Skeletal muscle cell (primary cell): ENCODE measurements at places on chromosomes 3 and 15.

DNA sequence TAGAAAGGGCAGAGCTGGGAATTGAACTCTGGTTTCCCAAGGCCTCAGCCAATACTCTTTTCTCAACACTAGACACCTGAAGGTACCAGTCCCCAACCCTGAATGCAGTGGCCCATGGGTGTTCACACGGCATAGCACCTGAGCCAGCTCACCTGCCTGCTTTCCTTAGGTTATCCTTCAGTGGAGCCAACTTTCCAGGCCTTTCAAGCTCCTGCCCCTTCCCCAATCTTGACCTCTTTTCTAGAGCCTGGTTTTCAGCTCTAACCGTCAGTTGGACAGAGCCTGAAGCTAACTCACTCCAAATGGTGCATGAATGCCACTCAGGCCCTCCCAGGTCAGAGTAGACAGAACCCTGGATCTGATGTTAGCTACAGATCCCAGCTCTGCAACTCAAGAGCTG lies 66.1 kb upstream of the ITGA11 start:
- no peak for DNase-seq

GRCh38 chr3:132006605-132007204 lies 28.1 kb downstream of the CPNE4 start:
- DNase-seq = peak; percentile 13

GRCh38 chr3:46950650-46951241 lies 25.8 kb downstream of the CCDC12 start:
- DNase-seq = no peak

DNA sequence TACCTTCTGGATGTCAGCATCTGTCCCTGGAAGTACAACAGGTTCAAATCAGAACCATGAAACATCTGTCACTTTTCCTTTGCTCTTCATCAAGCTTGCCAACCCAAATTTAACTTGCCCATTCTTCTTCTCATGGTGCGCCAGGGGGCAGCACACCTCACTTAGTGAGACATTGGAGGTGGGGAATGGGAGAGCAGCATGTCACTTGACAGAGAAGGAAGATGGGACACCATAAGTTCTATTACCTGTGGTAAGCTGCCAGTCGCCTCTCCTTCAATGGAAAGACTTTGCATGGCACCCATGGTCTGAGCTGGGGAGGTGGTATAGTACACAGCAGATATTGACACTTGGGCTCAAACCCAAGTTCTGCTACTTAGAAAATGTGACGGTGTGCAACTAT lies 2.9 kb downstream of the SCN5A start:
- no peak for DNase-seq

DNA sequence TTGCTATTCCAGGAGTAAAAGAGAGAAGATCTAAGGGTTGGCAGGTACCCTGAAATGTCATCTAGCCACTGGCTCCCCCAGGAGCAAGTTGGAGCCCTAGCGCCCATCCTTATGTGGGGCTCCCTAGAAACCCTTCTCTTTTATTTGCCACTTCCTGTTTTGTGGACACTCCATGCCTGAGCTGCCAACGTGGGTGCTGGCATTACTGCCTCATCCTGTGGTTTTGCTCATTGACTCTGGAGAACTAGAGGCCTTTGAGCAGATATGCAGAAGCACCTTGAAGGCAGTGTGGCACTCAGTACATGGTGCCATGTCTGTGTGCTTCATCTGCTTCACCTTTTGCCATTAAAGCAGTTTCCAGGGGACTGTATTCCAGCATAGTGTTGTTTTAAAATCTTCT lies 8.1 kb downstream of the EDEM1 start:
- DNase-seq = no peak

DNA sequence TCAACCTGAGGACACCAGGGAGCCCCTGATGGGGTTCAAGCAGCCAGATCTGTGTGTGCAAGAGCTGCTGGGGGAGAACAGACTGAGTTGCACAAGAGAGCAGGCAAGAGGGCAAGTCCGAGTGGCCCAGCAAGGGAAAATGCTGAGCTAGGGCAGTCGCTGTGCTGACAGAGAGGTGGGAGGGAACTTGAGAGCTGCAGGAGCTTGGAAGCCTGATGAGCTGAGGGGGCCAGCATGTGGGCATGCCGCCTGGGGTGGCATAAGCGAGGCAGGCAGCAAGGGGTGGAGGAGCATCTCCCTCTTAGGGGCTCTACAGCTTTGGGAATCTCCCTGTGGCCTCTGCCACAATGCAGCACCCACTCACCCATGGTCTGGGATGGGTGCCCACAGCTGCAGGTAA lies 4.7 kb upstream of the CORO2B start:
- no peak for DNase-seq

DNA sequence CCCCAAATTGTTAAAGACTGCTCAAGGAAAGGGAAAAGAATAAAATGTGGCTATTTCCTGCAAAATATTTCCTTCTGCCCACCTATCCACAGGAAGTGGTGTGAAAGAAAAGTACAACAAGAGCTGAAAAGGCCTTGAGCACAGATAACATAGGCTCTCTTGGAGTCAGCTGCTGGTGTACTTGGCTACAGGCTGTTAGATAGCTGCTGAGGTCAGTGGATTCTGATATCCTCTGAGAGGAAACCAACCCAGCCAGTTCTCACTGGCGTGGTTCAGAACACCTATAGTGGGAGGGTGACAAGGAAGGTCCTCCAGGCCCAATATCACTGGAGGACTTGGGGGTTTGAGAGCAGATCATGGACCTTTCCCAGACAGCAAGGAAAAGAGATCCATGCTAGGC lies 124.4 kb upstream of the GAP43 start:
- no peak for DNase-seq

- DNase-seq = no peak
These were observed 1353.5 kb downstream of the ROBO1 start for GRCh38 chr3:78414261-78414660.

- no peak for DNase-seq
These were observed 6.9 kb downstream of the NCEH1 start for GRCh38 chr3:172704001-172704400.

DNA sequence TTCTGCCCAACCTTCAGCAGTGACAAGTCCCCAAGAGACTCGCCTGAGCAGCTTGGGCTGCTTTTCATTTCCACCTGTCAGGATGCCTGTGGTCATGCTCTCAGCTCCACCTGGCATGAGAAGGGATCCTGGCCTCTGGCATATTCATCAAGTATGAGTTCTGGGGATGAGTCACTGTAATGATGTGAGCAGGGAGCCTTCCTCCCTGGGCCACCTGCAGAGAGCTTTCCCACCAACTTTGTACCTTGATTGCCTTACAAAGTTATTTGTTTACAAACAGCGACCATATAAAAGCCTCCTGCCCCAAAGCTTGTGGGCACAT lies 3.5 kb downstream of the MYD88 start:
- DNase-seq = no peak

- no peak for DNase-seq
These were observed 77.1 kb upstream of the CACNA2D3 start for GRCh38 chr3:54045061-54045815.

DNA sequence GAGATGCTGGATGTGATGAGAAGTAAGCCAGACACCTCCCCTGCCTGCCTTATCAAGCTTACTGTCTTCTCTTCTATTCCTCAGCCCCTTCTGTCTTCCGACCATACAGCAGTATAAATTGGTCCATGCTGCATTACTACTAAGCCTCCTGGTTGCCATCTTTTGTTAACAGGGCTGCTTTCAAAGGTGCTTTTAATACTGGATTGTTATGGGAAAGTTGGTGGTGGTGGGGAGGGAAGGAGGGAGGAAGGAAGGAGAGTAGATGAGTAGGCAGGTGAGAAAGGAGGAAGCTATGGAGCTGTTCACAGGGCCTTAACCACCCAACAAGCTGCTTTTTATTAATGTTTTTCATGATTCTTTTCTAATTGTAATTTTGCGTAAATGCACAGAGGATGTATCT lies 114.9 kb downstream of the SLC25A26 start:
- no peak for DNase-seq

DNA sequence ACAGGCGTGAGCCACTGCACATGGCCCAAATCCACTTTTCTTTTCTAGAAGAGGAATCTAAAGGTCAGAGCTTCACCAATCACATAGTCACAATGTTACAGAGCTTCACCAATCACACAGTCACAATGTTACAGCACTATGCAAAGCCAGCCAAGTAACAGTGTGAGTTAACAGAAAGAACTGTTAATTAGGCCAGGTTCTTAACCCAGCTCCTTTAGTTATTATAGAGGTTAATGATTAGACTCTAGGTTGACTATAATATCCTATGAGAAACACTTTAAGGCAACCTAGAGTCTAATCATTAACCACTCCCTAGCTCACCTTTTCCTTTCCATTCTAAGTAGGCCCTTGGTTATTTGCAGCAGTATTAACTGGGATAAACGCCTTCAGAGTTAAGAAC lies 54.0 kb downstream of the TASOR start:
- no peak for DNase-seq

DNA sequence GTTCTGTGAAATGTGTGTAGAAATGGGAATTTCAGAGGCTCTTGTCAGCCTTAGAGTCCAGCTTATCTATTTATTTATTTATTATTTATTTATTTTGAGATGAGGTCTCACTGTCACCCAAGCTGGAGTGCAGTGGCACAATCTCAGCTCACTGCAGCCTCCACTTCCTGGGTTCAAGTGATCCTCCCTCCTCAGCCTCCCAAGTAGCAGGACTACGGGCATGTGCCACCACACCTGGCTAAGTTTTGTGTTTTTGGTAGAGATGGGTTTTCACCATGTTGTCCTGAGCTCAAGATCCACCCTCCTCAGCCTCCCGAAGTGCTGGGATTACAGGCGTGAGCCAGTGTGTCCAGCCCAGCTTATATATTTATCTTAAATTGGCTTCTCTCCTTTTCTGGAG lies 11.5 kb downstream of the CNOT10 start:
- no peak for DNase-seq

DNA sequence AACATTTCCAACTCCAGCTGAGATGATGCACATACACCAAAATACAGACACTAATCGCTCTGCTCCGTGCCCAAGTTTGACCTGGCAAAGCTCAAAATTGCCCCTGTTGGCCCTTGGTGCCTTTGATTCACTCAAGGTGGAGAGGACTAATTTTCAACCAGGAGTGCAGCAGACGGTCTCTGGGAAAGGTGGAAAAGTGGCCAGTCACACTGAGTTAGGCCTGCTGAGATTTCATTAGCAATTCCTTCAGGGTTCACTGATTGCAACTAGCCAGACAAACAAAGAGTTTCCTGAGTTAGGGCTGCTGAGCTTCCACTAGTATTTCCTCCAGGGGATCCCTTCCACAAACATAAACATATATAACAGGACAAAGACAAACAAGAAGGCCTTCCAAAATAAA lies 28.7 kb upstream of the LHFPL4 start:
- DNase-seq = no peak

DNA sequence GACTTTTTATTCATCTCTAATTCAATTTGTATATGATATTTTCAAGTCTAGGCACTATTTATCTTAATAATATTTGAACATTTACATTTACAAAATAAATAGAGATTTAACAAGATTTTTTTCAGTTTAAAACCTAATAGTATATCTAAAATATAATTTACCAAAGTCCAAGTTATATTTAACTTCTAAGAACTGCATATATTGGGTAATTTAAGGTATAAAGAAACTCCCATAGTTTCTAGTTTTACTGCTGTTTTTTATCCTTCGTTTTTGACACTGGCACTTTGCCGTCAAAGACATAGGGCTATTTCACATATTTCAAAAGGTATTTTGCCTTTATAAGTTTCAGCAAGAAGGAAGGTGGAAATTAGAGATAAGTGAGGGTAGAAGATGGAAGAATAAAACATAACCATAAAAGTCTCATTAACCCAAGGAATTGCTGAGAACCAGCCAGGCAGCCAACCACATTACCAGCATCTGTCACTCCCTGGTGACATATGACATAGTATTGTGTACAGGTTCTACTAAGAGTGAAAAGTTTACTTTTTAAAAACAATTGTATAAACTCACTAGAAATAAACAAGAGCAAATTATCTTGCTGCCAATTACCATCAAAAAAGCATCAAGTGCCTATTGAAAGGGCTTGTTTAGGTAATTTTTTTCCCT lies 251.5 kb downstream of the NSUN3 start:
- DNase-seq = no peak

DNA sequence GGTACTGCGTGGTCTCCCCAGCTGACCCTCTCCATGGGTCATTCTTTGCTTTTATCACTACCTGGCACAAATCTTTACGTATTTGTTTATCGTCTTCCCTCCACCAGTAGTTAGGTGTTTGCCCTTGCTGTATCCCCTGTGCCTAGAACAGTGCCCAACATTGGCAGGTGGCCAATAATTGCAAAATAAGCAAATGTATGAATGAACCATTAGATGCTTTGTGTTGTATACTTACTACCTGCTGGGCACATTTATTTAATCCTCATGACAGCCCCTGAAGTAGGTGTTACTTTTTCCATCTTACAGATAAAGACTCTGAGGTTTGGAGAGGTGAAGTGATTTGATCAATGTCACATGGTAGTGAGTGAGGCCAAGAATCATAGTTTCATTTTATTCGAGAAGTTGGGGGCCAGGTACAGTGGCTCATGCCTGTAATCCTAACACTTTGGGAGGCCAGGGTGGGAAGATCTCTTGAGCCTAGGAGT lies 2.0 kb upstream of the TWF2 start:
- no peak for DNase-seq

- DNase-seq = peak; percentile 4
These were observed 31.9 kb downstream of the CEP63 start for GRCh38 chr3:134517791-134518190.

- DNase-seq = peak; percentile 4
These were observed 17.2 kb downstream of the IMPG2 start for GRCh38 chr3:101303089-101303731.

DNA sequence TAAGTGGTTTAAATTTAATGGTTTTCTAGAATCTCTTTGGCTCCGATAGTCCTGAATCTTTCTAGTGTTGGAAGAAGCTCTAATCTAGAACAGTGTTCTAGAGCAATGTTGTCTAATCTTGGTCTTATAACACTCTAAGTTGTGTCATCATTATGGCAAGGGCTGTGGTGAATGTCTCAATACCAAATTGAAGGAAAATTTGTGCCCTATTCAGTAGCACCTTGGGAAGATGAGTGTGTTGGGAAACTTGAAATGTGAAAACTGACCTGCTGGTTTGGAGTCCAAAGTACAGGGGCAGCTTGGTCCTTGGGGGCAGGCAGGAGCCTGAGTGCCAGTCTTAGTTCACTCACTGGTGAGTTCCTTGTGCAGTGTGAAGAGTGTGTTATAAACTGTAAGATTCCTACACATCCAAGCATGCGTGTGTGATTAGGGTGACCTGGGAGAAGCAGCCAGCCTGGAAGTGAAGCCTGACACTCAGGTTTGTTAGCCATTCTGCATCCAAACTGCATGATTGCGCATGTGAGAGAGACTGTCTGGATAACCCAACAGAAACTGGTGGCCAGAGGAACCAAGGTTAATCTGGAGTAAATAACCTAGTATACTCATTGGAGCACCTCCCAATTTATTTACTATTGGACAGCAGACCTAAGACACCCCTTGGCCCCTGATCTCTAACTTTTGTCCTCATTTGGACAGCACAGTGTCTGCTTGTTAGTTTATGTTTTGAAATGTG lies 14.6 kb downstream of the ZNF592 start:
- DNase-seq = no peak

DNA sequence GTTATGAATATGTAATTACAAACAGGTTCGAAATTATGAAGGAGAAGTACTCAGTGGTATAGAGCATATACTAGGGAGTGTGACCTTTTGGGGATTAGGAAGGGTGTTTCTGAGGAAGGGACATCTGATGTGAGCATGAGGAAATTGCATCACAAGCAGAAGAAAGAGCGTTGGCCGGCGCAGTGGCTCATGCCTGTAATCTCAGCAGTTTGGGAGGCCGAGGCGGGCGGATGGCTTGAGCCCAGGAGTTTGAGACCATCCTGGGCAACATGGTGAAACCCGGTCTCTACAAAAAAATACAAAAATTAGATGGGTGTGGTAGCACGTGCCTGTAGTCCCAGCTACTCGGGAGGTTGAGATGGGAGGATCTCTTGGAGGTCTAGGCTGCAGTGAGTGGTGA lies 6.9 kb downstream of the CMTM7 start:
- no peak for DNase-seq
